ENCODE measurements at places on chromosomes 2 and 18.

DNA sequence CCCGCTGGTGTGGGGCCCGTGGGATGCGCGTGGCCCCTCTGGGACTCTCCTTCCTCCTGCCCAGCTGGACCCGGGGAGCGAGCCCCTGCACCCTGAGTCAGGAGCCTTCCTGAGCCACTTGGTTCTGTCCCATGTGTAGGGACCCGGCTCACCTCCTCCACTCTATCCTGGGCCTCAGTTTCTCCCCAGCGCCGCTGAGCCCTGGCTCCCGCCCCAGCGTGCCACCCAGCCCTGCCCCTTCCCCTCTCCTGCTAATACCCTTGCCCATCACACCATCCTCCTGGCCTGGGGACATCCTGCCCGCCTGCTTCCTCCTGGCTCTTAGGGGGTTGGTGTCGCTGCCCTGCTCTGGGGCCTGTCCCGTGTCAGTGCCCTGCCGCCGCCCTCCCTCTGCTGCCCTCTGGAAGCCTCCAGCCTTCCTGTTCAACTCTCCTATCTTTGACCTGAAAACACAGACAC, 24.8 kb downstream of the GPC1 start:
- DNase-seq: no peak

DNA sequence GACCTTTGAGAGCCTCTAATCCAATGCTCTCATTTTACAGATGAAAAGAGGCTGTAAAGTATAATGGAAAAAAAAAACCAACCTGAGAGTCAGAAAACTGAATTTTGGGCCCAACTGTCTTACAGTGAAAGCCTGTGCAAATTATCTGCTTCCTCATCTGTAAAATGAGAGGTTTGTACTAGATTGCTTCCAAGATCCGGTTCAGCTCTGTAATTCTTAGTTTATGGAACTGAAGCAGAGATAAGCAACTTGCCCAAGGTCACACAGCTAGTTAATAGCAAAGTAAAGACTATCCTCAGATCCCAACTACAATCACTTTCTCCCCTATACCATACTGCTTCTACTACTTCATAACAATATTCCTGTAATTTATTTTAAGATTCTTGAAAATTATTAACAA, 6.3 kb downstream of the TLK1 start:
- DNase-seq: no peak

- no peak for DNase-seq
Observed at GRCh38 chr2:217934321-217935131, 68.3 kb downstream of the TNS1 start.

GRCh38 chr2:189698020-189698887, 23.8 kb downstream of the ANKAR start:
- DNase-seq: no peak

- no peak for DNase-seq
Observed at GRCh38 chr2:64857581-64858471, 131.4 kb upstream of the SLC1A4 start.

- no peak for DNase-seq
Observed at GRCh38 chr2:98149333-98149697, 62.3 kb downstream of the VWA3B start.

GRCh38 chr2:215432759-215433594, 2.9 kb downstream of the FN1 start:
- DNase-seq: no peak

GRCh38 chr18:35282353-35282752, 7.7 kb downstream of the ZSCAN30 start:
- DNase-seq: no peak

GRCh38 chr2:189109921-189110397, 69.6 kb downstream of the COL5A2 start:
- DNase-seq: no peak

- DNase-seq: no peak
Observed at GRCh38 chr2:101960819-101961337, 30.9 kb upstream of the IL1R2 start.

DNA sequence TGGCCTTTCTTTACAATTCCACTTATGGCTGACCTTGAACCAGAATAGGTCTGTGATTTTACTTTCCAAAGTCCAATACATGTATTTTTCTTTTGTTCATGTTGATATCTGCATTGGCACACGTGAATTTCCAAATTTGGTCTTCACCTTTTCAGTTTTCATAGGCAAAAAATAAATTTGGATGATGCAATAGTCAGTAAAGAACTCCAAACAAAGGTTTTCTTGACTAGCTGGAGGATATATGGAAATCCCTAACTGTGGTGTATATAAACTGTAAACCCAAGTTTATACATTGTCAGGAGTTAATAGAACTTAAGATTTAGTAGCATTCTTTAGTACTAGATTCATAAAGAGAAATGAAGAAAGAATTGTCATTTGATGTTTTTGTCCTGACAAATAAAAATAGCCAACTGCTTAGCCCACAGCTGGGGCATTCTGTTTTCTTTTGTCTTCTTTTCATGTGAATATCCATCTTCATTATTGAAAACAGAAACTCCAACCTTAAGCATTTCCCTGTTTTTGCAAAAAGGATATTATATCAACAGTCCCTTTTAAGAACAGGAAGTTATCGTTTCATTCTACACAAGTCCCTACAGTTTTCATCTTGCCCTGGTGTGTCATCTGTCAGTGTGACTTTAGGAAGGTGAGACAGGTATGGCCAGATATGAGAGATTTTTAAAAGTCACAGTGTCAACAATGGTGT, 132.9 kb downstream of the BCL2 start:
- DNase-seq: no peak

- no peak for DNase-seq
Observed at GRCh38 chr18:61459896-61460648, 126.8 kb downstream of the CDH20 start.

DNA sequence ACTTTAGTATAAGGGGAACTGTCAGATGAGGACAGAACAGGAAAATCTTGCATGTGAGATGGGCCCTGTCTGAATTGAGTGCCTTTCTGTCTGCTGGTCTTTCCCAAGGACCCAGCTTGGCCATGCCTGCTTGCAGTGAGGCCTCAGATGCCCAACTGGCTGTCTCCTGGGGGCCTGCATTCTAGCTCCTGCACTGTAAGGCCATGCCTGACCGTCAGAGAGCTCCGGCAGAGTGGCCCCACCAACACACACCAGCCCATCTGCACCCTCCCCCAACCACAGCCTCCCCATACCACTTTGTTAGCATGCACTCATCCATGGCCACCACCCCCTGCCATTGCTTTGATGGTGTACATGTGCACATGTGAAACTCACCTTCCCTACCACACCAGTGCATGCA, 190.4 kb upstream of the RPRM start:
- no peak for DNase-seq

GRCh38 chr18:45954070-45954934, 12.8 kb downstream of the EPG5 start:
- no peak for DNase-seq

GRCh38 chr18:58896734-58897508, 32.2 kb downstream of the ZNF532 start:
- DNase-seq: no peak

DNA sequence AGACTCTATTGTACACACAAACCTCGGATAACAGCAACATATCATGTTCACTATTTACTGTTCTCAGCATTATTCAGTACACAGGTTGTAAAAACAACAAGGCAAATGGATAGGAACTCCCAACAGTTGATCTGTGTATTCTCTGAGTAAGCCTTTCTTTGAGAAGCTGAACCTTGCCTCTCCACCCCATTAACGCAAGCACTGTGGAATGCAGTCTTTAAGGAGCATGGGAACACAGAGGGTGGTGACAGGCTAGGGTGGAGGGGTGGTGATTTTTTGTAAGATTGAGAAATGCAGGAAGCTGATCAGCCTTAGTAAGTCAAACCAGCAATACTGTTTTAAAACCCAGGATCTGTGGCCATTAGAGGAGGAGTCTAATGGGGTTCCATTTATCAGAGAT, 19.6 kb upstream of the SERPINB11 start:
- no peak for DNase-seq

- DNase-seq: no peak
Observed at GRCh38 chr2:224970311-224970710, 72.0 kb downstream of the DOCK10 start.

GRCh38 chr2:222732489-222733178, 61.2 kb downstream of the MOGAT1 start:
- DNase-seq: no peak

- no peak for DNase-seq
Observed at GRCh38 chr18:30265190-30265589, 777.4 kb downstream of the DSC3 start.

- DNase-seq: no peak
Observed at GRCh38 chr18:23967321-23968089, 47.0 kb upstream of the TTC39C start.

DNA sequence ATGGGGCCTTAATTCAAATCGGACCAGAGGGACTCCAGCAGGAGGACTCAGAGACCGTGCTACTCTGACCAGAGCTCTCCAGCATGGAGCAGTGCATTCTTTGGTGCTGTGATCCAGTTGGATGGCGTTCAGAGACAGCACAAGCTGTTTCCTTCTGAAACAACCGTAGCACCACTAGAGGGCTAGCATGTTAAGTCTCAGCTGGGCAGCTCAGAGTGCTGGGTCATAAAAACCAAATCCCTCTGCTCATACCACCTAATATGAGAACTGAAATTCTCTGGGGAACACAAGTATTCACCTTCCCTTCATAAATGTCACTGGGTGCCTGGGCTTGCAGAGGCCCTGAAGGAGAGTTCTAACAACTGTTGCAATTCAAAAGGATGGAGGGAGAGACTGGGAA, 97.7 kb upstream of the TFCP2L1 start:
- no peak for DNase-seq

DNA sequence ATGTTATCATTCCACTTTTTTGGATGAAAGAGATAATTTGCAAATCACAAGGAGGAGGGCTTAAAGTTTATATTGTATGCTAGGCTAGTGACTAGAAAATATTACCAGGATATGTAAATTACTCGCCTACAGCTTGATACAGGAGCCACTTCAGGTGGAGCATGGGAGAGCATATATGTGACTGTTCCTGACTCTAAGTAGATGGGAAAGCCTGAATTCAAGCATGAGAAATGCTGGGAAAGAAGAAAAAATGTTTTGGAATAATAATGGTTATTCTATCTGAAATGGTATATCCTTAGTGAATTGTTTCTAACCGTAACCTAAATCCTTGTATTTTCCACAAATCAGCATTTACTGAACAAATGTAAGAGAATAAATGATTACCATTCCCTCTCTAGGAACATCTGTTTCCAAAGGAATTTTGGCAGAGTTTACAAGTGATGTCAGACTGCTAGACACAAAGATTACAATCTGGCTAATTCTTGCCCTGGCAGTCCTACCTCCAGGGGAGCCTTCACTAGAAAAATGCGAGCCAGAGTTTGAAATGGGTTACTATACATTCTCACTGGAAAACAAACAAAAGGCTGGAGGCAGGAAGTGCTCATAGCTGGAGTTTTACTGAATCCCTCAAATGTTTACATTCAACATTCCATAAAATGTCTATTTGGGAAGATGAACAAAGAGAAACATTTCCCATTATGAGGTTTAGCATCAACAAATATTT, 129.4 kb upstream of the MAPRE2 start:
- DNase-seq: no peak

DNA sequence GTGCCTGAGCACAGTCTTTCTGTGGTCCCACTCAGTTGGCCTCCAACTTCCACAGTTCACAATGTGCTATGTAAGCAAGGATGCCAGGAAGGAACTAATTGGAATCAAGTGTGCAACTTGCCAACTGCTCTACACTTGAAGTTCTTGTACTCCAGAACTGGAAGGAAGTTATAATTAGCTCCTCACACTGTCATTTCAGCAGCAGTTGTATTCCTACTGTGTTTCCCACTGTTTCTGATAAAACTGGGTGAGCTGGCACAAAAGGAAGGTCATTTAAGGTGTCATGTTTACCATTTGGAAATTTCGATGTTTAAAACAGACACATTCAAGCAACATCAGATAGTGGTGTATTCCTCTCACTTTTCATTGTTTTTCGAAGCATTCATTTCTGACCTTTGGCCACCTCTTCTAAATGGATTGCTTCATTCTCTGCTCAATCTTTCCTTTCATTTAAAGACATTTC, 84.2 kb downstream of the ANTXR1 start:
- no peak for DNase-seq

DNA sequence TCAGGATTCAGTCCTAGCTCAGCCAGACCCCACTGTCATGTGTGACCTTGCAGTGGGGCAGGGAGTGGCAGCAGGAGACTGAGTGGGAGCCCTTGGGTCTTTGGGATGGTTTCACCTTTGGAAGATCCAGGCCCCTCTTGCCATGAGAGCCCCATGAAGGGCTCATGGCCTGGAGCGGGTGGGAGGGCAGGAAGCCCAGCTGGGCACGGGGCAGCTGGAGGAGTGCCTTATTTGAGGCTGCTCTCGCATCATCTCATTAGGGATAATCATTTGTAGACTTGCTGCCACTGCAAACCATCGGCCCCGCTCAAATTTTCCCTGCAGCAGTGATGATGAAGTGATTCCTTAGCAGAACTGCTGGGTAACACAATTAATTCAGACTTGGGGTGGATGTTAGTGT, 73.9 kb downstream of the TGOLN2 start:
- no peak for DNase-seq

GRCh38 chr2:20604401-20604911, 46.4 kb downstream of the HS1BP3 start:
- DNase-seq: no peak

DNA sequence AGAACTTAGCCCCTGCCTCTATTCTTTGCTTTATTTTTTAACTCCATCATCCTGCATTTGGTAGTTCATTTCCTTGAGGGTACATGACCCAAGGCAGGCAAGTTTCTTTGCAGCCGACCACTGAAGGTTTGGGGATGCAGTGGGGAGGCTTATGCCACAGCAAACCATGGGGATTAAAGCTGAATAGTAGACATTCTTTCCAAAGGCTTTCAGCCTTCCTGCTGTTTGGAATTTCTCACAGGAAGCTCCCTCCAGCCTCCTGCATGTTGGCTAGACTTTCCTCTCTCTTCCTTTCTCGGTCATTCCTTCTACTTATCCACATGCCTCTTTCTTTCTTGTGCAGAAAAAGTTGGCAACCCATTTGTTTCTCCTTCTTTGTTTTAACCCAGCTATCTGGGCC, 77.3 kb downstream of the SOCS6 start:
- no peak for DNase-seq

DNA sequence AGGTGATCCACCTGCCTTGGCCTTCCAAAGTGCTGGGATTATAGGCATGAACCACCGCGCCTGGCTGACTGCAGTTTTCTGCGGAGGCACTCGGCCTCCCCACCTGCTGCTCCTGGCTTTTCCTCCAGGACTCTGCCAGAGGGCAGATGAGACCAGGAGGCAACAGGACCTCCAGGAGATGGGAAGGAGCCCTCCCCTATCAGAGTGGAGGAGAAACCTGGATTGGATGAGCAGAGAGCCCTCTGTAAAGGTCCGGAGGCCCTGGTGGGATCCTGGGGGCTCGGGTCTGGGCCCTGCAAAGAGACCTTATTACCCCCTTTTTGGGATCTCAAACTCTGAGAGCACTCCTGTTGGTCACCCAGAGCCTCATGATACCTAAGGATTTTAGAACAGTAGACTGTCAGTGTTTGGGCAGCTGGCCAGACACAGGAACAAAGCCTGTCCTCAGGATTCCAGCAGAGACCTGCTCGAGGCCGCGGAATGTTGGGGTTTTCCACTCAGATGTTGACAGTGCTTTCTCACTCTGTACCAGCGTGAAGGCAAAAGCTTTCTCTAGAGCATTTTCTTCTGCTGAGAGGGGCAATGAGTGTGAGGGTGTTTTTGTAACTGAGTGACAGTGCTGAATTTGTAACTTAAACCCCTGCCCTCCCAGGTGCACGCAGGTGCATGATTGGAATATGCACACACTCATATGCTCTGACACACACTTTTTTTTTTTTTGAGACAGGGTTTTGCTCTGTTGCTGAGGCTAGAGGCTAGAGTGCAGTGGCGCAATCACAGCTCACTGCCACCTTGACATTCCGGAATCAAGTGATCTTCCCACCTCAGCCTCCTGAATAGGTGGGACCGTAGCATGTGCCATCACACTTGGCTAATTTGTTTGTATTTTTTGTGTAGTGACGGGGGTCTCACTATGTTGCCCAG, 48.4 kb downstream of the NPPC start:
- no peak for DNase-seq

Measured in stimulated activated CD4-positive, alpha-beta T cell treated with anti-CD3 and anti-CD28 coated beads, Interleukin-1b, Interleukin-23, amount 100 ng/mL, for 1 hour (primary cell).